ENCODE measurements at places on chromosomes 1 and 21.

DNA sequence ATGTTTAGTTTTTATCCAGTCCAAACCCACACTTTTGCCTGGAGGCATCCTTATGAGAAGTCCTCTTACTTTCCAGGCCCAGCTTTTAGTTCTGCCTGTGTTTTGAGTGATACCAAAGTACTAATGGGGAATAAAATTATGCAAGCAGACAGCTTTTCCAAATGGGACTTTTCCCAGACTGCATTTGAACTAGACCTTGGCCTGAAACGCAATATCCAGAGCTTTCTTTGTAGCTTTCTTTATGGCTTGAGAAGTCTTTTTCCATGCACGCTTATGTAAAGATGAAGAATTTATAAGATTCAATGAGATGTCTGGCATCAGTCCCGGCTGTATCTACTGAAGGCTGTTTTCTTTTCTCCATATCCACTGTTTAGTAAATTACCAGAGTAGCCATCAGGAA, 236.6 kb upstream of the RAB4A start:
- no peak overlapping the region for H3K4me3 ChIP-seq
- H3K27me3 ChIP-seq = peaks cover 7% of the 10 kb centered on the region
- no peaks in the 10 kb centered on the region for H3K36me3 ChIP-seq
- no peak for DNase-seq
- peaks cover 39% of the 10 kb centered on the region for H3K4me1 ChIP-seq

- H3K27ac ChIP-seq = no peak overlapping the region
- H3K27me3 ChIP-seq = peaks cover 26% of the 10 kb centered on the region
- no peak for DNase-seq
- no peaks in the 10 kb centered on the region for H3K4me1 ChIP-seq
- no peaks in the 10 kb centered on the region for H3K36me3 ChIP-seq
These were observed 16.1 kb upstream of the PDZK1IP1 start for GRCh38 chr1:47205918-47206317.

- H3K4me3 ChIP-seq = no peak overlapping the region
- peaks cover 4% of the 10 kb centered on the region for H3K4me1 ChIP-seq
- H3K36me3 ChIP-seq = no peaks in the 10 kb centered on the region
- peak; percentile 51 for DNase-seq
These were observed 23.4 kb upstream of the TSPAN2 start for GRCh38 chr1:115112496-115113375.

GRCh38 chr1:67635055-67635809, 49.8 kb upstream of the GADD45A start:
- H3K27me3 ChIP-seq = no peaks in the 10 kb centered on the region
- H3K36me3 ChIP-seq = no peaks in the 10 kb centered on the region
- no peak overlapping the region for H3K4me3 ChIP-seq
- no peak overlapping the region for H3K27ac ChIP-seq

DNA sequence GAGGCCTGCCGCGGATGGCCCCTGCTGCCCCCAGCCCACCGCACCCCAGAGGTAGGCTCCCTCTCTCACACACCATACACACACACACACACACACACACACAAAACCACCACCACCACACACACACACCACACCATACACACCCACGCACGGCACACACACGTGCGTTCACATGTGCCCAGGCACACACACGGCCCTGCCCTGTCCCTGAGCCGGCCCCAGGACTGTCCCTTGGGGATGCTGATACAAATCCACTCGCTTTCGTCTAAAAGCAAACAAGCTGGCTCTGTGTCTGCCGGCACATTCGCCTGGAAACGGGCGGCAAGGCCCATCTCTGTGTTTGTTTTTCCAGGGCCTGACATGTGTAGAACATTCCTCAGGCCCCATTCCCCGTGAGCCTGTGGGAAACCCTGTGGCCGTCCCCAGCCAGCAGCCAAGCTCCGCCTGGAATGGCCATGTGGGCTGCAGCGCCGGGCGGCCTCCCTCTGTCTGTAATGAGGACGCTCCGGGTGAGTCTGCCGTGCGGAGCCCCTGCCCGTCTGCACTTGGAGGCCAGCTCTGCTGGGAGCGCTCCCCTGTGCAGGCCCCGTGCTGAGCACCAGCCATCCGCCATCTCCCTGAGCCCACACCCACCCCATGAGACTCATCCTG, 67.4 kb downstream of the DMRTB1 start:
- no peaks in the 10 kb centered on the region for H3K36me3 ChIP-seq
- no peaks in the 10 kb centered on the region for H3K4me1 ChIP-seq
- no peak overlapping the region for H3K27ac ChIP-seq
- no peaks in the 10 kb centered on the region for H3K27me3 ChIP-seq

GRCh38 chr1:206700445-206701036, 15.8 kb downstream of the MAPKAPK2 start:
- H3K27me3 ChIP-seq = no peaks in the 10 kb centered on the region
- no peak for DNase-seq
- peak overlapping the region; percentile 3 for H3K27ac ChIP-seq
- peaks cover 28% of the 10 kb centered on the region for H3K36me3 ChIP-seq

- H3K4me3 ChIP-seq = peak overlapping the region; percentile 69
- peak; percentile 78 for DNase-seq
- H3K27me3 ChIP-seq = peaks cover 8% of the 10 kb centered on the region
- H3K4me1 ChIP-seq = peaks cover 79% of the 10 kb centered on the region
- H3K27ac ChIP-seq = peak overlapping the region; percentile 95
These were observed 2.3 kb downstream of the FGR start for GRCh38 chr1:27632387-27633297.

DNA sequence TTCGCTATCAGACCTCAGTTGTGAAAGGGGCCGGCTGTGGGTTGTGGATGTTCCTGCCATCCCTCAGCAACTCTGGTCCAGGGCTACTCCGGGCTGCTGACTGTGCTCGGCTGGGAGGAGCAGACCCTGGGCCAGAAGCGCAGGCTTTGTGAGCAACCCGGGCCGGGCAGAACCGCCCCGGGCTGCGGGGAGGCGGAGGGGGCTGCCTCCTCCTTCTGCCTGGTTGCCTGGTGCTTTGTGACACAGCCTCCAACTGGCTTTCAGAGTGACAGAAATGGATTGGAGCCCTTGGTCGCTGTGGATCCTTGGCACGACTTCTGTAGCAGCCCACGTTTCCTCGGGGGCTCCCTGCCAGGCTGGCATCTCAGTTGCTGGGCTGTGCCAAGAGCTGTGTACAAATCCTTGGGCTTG, 10.0 kb downstream of the DRAXIN start:
- H3K4me3 ChIP-seq = no peak overlapping the region
- H3K36me3 ChIP-seq = no peaks in the 10 kb centered on the region
- peaks cover 8% of the 10 kb centered on the region for H3K27me3 ChIP-seq
- DNase-seq = no peak

DNA sequence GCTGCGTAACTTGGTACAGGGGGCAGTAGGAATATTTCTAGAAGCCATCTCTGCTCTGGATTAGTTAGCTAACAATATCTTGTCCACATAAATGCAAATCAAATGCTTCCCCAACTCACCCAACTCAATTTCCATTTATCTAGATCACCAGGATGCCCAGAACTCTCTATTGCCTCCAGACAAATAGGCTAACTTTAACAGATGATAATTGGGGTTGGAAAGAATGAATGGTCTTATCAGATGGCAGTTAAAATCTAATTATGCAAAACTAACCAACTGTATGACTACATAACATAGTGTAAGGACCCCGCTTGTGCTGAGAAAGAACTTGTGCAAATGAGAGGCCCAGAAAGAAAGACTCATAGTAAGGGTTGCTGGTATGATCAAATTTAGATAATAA, 1024.8 kb downstream of the PLA2G4A start:
- H3K4me3 ChIP-seq = no peak overlapping the region
- no peak overlapping the region for H3K27ac ChIP-seq
- H3K4me1 ChIP-seq = no peaks in the 10 kb centered on the region
- no peak for DNase-seq

DNA sequence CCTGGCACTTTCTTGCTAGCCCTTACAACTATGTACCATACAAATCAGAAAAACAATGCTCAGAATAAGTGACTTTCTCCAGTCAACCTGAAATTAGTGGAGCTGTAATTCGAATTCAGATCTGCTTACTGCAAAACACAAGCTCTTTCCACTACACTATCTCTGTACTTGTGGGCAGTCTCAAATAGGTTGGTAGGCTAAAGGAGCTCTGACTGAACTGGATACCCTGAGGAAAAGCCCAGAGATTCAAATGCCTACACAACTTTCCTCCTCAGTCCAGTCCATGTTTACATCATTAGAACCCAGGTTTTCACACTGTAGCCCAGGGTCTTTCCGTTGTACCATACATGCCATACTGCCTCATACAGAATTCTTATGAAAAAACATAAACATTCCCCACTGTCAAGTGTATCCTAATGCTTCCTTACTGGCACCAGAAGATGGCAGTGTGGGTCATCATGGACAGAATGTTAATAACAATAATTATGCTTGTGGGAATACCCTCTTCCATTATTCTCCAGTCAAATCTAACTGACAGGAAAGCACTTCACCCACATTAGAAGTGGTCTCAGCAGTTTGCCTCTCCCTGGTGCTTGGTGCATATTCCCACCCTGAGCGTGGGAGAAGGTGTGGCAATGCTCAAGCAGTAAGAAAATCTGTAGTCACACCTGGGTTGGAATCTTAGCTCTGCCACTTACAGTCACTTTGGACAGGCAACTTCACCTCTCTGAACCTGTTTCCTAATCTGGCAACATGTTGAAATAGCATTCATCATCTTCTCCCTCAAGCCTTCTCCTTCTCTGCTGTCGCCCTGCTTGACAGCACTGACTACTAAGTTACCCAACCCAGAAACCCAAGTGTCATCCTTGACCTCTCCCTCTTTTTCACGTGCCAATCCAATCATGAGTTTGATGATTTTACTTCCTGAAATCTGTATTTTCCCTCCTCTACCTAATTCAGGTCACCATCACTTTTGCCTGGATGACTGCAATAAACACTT, 14.4 kb upstream of the ZFYVE9 start:
- H3K27me3 ChIP-seq = peaks cover 10% of the 10 kb centered on the region
- H3K36me3 ChIP-seq = no peaks in the 10 kb centered on the region
- H3K4me1 ChIP-seq = peaks cover 6% of the 10 kb centered on the region
- DNase-seq = peak; percentile 25
- H3K27ac ChIP-seq = no peak overlapping the region

- no peak for DNase-seq
- H3K4me1 ChIP-seq = peaks cover 3% of the 10 kb centered on the region
- no peak overlapping the region for H3K4me3 ChIP-seq
- H3K27ac ChIP-seq = no peak overlapping the region
- no peaks in the 10 kb centered on the region for H3K27me3 ChIP-seq
These were observed 11.7 kb downstream of the BPNT1 start for GRCh38 chr1:220077887-220078286.

- H3K36me3 ChIP-seq = peaks cover 15% of the 10 kb centered on the region
- DNase-seq = peak; percentile 36
- no peak overlapping the region for H3K27ac ChIP-seq
- H3K4me3 ChIP-seq = no peak overlapping the region
- peaks cover 29% of the 10 kb centered on the region for H3K4me1 ChIP-seq
- no peaks in the 10 kb centered on the region for H3K27me3 ChIP-seq
These were observed 207.3 kb downstream of the SLC45A1 start for GRCh38 chr1:8525216-8525557.

GRCh38 chr1:6172549-6172948, 7.6 kb downstream of the CHD5 start:
- no peaks in the 10 kb centered on the region for H3K4me1 ChIP-seq
- no peak for DNase-seq
- H3K4me3 ChIP-seq = no peak overlapping the region
- H3K27ac ChIP-seq = no peak overlapping the region
- H3K36me3 ChIP-seq = no peaks in the 10 kb centered on the region

DNA sequence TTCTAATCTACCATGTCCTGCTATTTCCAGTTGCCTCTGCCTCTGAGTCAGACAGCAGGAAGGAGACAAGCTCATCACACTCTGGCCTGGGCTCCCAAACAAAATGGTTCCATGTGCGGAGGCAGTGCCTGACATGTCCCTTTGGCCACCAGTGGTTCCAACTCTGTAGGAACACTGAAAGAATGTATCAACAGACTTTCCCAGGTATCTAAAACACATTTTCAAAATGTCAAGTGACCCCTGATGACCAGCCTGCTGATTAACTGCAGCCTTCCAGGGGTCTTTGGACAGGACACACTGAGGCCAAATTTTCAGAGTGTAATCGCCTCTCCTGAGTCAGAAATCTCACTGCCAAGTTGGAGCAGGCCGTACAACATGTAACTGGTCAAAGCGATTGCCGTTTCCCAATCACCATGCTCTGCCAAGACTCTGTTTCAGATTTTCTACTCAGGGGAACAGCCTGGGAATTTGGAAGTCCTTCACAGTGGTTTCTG, 172.7 kb downstream of the TPR start:
- DNase-seq = no peak
- no peak overlapping the region for H3K4me3 ChIP-seq
- no peaks in the 10 kb centered on the region for H3K36me3 ChIP-seq
- H3K27ac ChIP-seq = no peak overlapping the region
- H3K4me1 ChIP-seq = peaks cover 16% of the 10 kb centered on the region

GRCh38 chr1:193629875-193630274, 443.5 kb upstream of the B3GALT2 start:
- DNase-seq = no peak
- no peak overlapping the region for H3K4me3 ChIP-seq
- H3K27ac ChIP-seq = no peak overlapping the region
- H3K4me1 ChIP-seq = peaks cover 9% of the 10 kb centered on the region
- no peaks in the 10 kb centered on the region for H3K27me3 ChIP-seq

GRCh38 chr1:235910357-235911299, 43.9 kb upstream of the LYST start:
- peak; percentile 54 for DNase-seq
- H3K4me3 ChIP-seq = peak overlapping the region; percentile 4
- H3K27ac ChIP-seq = peak overlapping the region; percentile 74
- H3K36me3 ChIP-seq = no peaks in the 10 kb centered on the region
- H3K4me1 ChIP-seq = peaks cover 45% of the 10 kb centered on the region
- H3K27me3 ChIP-seq = no peaks in the 10 kb centered on the region

DNA sequence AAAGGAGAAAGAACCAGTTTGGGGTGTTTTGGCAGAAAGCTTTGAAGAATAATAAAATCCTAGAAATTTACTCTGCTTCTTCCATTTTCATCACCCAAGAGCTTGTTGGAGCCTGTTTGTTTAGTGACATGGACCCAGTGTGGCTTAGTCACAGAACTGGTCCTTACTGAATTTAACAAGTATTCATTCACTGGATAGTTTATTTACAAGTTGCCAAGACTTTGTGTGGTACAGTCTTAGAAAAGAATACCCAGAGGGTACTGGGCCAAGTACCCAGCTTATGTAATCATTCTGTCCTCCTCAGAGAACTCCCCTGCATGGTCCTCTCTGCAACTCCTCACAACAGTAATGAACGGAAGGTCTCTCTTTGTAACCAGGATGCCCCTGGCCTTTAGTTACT, 16.4 kb downstream of the RAB4A start:
- H3K27me3 ChIP-seq = no peaks in the 10 kb centered on the region
- H3K36me3 ChIP-seq = peaks cover 30% of the 10 kb centered on the region
- peaks cover 35% of the 10 kb centered on the region for H3K4me1 ChIP-seq

DNA sequence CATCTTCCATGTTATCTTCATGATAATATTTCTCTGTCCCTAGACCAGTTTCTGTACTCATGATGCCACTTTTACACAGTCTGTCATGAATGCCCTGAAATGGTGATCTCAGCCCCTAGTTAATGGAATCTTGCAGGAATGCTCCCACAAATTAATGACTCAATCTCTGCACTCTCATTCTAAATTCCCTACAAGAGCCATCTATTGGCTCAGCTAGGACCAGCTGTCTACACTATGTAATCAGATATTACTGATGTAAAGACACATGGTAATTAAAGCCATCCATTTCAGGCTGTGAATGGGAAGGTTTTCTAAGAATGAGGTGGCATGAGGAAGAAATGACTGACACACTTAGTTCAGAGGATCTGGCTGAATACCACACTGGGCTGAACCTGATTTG, 199.1 kb upstream of the KCND3 start:
- DNase-seq = no peak
- H3K27me3 ChIP-seq = peaks cover 7% of the 10 kb centered on the region
- no peak overlapping the region for H3K4me3 ChIP-seq
- no peaks in the 10 kb centered on the region for H3K4me1 ChIP-seq
- H3K27ac ChIP-seq = no peak overlapping the region
- no peaks in the 10 kb centered on the region for H3K36me3 ChIP-seq
